ENCODE measurements at places on chromosomes 3 and 15.

DNA sequence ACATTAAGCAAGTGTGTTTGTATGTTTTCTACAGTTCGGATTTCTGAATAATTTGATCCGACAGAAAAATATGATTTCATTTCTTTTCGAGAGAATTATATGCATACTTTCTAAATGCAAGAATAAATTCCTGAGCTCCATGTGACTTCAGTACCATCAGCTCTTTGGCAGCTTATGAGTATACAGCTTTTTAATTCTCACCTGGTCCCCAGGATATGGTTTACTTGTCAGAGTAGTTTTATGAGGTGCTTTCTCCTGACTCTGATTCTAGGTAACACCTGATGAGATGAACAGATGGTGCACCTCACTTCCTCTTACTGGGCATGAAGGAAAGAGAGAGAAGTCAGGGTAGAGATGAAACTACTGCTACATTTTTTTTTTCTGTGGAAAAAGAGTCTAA lies 3.1 kb downstream of the HGD start:
- no peak for DNase-seq

DNA sequence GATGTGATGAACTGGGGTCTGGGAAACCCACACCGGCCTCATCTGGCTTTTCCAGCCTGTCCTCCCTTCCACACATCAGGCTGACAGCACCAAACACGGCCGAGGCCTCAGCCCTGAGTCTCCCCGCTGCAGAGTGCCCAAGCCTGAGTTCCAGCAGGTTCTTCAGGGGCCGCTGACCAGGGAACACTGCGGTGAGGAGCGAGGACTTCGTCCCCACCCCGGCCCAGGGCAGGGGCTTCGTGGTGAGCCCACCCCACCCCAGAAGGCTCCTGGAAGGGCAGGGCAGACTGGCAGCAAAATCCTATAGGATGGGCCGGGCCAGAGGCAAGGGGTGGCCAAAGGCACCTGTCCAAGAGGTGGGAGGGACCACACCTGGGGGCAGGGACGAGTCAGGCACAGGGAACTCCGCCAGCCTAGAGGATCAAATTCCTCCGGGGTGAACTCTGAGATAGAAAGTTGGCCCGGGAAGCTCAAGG lies at the start of gene SLC51A:
TSS of gene SLC51A (plus strand) at position 446 of the 476 bp plus-strand sequence. CDS start 179 bp downstream, outside the sequence.
- DNase-seq, result no peak

- no peak for DNase-seq
Observed at GRCh38 chr3:68123231-68123630, 468.8 kb upstream of the SUCLG2 start.

- DNase-seq, result no peak
Observed at GRCh38 chr15:38216763-38217162, 35.9 kb upstream of the SPRED1 start.

GRCh38 chr15:90029024-90029423 lies 27.9 kb downstream of the ZNF710 start:
- no peak for DNase-seq

DNA sequence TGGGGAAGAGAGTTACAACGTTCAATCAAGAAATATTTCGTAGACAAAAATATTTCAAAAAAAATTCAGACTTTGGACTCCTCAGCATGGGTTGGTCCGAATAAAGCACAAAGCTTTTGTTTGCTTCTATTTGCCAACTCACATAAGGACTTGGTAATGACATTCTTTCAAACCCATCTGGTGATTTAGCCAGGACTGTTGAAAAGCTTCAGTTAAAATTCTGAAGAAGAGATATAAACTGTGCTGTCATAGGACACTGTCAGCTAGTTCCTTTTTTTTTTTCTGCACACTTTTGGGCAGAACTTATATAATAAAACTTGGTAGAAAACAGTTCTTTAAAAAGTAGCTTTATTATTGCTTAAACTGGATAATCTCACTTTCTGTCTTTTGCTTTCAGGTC lies 660.8 kb upstream of the SGO1 start:
- DNase-seq, result no peak

All from stimulated activated CD4-positive, alpha-beta T cell treated with anti-CD3 and anti-CD28 coated beads, Interleukin-1b, Interleukin-23, amount 100 ng/mL, for 48 hours (primary cell).